ENCODE measurements at places on chromosomes 7 and 10. TPM values are rescaled to one million over a fixed set of nuclear protein-coding genes. Genes with fewer than 3 reads are reported as not detected.

VPS37D gene
- total RNA-seq = 2.5 TPM

OR6B1 gene
- not detected for total RNA-seq

MMD2 gene
- not detected for total RNA-seq

ARL5B gene
- 6.4 TPM for total RNA-seq

TRPV5 gene
- not detected for total RNA-seq

CHST3 gene
- total RNA-seq = 16.9 TPM

OR2A12 gene
- total RNA-seq = not detected

ARHGAP19 gene
- 1.7 TPM for total RNA-seq

CFAP58 gene
- not detected for total RNA-seq

DYNC1I1 gene
- total RNA-seq = 21.3 TPM

CRHR2 gene
- total RNA-seq = not detected

C10orf53 gene
- not detected for total RNA-seq

ACBD7 gene
- total RNA-seq = not detected

SPDYE5 gene
- total RNA-seq = not detected

PNLIPRP1 gene
- not detected for total RNA-seq

SAMD9 gene
- 1.7 TPM for total RNA-seq

REPIN1 gene
- total RNA-seq = 123 TPM

PPP1R17 gene
- not detected for total RNA-seq

EBLN1 gene
- total RNA-seq = not detected

GPR146 gene
- 43.8 TPM for total RNA-seq

HTR5A gene
- not detected for total RNA-seq

OR6V1 gene
- not detected for total RNA-seq

CYP2C9 gene
- not detected for total RNA-seq

RASA4B gene
- 71.1 TPM for total RNA-seq

EFCAB10 gene
- not detected for total RNA-seq

ZNF804B gene
- total RNA-seq = not detected

ADK gene
- total RNA-seq = 15.9 TPM

CYP2C19 gene
- total RNA-seq = not detected

LRRC4 gene
- 0.29 TPM for total RNA-seq

LEP gene
- not detected for total RNA-seq

SPDYE6 gene
- not detected for total RNA-seq

IQUB gene
- 0.26 TPM for total RNA-seq

TLX1 gene
- total RNA-seq = not detected

KCNMA1 gene
- total RNA-seq = 96.5 TPM

SLC37A3 gene
- 22.0 TPM for total RNA-seq

SPDYE1 gene
- total RNA-seq = not detected

CCDC71L gene
- 6.2 TPM for total RNA-seq

NPFFR1 gene
- not detected for total RNA-seq

Data from gastrocnemius medialis (tissue), 4 donors.